ENCODE measurements at places on chromosomes 11 and 22.
A peak's percentile ranks its signal among the peaks of the same experiment; 100 is the strongest.

DNA sequence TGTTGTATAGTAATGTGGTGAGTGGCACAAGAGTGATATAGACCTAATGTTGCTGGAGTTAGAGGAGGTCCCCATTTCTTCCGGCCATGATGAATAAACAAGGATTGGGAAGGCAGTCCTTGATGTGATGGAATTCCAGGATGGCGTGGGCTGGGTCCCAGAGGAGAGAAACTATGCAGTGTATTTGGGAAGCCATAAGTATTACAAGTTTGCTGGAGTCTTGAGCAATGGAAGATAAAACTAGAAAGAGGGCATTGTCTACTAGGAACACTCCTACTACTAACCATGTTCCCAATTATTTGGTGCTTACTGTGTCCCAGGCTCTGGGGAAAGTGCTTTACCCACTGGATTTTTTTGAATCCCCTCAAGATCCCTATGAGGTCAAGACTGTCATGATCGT is 20.0 kb downstream of the LDLRAD3 start:
- DNase-seq = peak; percentile 82

GRCh38 chr22:37850801-37851200 is 1.6 kb downstream of the EIF3L start:
- no peak for DNase-seq

GRCh38 chr11:91978747-91979146 is 245.9 kb upstream of the FAT3 start:
- DNase-seq = no peak

GRCh38 chr11:111762981-111763643 is 3.1 kb downstream of the PPP2R1B start:
- DNase-seq = no peak

GRCh38 chr11:27118371-27118770 is 77.8 kb downstream of the BBOX1 start:
- no peak for DNase-seq

- no peak for DNase-seq
Observed at GRCh38 chr11:116192509-116193210, 580.1 kb downstream of the BUD13 start.

DNA sequence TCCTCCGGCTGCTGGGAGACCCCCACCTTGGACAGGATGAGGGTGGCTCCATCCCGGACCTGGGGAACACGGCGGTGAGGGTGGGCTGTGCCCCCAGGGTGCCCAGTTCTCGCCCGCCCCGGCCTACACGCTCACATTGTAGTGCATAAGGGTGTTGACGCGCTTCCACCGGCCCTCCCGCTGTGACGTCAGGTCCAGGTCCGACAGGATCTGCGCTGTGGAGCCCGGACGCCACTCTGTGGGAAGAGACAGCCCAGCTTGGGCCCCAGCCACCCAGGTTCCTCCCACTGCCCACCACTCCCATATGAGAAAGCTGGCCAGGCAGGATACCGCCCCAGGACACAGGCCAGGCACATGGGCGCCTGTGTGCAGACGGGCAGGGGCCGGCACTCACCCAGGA is 8.3 kb upstream of the MAPK11 start:
- no peak for DNase-seq

- no peak for DNase-seq
Observed at GRCh38 chr11:82775736-82776346, 42.2 kb upstream of the FAM181B start.

DNA sequence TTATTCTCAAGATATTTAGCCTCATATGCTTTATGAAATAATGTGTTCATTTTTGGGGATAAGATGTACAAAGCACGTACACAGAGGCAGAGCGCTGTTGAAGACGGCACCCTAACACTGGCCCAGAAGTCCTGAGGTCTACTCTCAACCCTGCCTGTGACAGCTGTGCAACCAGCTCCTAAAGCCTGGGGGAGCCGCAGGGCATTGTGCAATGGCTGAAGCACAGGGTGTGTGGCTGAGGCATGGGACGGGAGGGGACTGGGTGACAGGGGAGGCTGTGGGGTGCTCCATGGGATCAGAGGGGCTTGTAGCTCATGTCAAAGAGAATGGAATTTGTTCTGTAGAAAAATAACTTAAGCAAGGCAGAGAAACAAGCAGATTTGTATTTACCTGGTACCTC is 27.7 kb downstream of the FAM227A start:
- no peak for DNase-seq

- no peak for DNase-seq
Observed at GRCh38 chr22:33350491-33350890, 292.3 kb upstream of the SYN3 start.

DNA sequence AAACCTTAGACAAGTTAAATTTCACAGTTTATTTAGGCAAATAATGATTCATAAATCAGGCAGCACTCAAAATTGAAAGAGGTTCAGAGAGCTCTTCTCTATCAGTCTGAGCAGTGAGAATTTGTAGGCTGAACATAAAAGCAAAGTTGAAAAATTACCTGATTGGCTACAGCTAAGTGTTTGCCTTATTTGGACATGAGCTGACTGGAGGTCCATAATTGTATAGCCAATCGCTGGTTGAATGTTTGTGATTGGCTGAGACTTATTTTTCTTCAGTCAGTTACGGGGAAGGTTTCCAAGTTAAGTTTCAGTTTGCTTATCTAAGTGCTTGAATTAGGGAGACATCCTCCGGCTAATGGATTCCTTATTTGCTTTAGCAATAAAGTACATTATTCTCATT is 527.5 kb downstream of the CNTN5 start:
- no peak for DNase-seq

DNA sequence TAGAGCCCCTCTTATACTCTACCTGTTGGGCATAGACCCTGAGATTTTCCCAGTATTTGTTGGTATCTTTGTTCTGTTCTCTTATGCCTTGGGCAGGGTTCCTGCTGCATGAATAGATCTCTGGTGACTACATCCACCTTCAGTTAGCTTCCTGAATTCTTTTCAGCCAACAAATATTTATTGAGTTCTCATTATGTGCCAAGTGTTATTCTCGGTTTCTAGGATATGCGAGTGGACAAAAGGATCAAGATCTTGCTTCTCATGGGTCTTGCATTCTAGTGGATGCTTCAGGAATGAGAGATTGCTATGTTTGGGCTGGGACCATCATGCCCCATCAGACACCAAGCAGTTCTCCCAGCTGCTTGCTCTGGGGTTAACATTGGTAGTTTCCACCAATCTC is 340.0 kb downstream of the METTL15 start:
- DNase-seq = no peak

DNA sequence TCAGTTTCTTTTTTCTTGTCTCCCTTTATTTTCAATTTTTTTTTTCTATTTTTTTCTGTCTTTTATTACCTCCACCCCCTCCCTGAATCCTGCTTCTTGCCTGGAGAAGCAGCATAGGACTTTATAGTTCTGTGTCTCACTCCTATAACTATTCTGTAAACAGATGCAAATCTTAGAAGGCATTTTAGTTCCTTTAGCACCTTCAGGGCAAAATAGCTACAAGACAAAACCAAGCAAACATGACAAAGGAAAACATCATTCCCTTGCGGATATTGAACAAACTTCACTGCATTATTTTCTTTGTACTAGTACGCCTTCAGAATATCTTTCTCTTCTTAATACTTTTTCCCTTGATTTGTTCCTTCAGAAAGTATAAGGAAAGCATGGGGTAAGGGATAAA is 446.2 kb upstream of the CHORDC1 start:
- DNase-seq = no peak

GRCh38 chr11:116970485-116971292 is 127.5 kb downstream of the SIK3 start:
- DNase-seq = no peak

- DNase-seq = no peak
Observed at GRCh38 chr22:44399906-44400762, 87.4 kb upstream of the SHISAL1 start.

- no peak for DNase-seq
Observed at GRCh38 chr11:75492181-75492820, 33.4 kb downstream of the GDPD5 start.

- no peak for DNase-seq
Observed at GRCh38 chr11:44877571-44878497, 72.8 kb downstream of the TP53I11 start.

GRCh38 chr11:88315981-88316441 is 21.5 kb downstream of the CTSC start:
- DNase-seq = no peak

GRCh38 chr22:33335611-33336279 is 277.6 kb upstream of the SYN3 start:
- no peak for DNase-seq

DNA sequence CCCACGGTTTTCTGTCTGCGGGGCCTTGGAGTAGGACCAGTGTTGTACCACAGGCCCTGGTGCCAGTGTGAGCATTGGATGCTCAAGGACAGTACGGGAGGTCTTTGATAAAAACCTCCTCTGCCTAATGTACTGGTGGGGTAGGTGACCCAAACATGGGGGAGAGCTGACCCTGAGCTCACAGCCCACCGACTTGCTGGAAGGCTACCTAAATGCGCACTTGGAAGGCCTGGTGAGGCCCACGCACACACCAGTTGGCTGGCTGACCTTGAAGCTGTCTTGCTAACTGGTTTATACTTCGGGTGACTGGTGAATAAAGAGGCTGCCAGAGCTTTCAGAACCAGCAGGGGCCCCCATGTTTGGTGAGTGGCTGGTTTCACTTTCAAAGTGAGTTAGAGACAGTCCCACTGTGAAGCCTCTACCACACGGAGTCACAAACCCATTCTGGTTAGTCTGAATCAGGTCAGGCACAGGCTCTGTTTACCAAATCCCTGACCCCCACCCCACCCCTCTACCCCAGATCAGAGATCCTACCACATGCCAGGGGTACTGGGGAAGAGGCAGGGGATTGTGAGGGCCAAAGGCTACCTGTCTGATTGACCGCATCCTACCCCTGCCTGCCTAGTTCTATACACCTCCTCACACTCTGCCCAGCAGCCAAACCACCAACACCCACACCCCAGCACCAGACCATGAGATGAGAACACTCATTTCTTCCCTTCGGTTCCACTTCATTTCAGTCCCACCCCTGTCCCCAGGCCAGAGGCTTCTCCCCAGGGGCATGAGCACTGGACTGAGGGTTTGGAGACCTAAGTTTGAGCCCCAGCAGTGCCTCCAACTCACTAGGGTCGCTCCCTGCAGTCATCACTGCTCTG is 12.7 kb upstream of the IL2RB start:
- DNase-seq = no peak

DNA sequence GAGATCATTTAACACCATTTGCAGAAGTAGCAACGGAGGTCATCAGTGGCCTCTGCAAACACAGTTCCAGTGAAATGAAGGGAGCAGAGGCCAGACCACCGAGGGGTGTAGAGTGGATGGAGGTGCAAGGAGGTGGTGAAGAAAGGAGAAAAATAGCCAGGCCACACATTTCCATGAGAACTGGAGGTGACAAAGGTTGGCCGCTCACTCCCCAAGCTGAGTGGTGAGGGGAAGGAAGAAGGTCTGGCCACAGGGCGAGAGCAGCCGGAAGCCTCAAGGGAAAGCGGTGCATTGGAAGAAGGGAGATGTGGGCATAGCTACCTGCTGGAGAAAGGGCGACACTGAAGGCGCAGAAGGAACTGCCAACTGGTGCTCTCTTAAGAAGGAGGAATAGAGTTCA is 20.1 kb upstream of the TMPRSS4 start:
- DNase-seq = no peak

DNA sequence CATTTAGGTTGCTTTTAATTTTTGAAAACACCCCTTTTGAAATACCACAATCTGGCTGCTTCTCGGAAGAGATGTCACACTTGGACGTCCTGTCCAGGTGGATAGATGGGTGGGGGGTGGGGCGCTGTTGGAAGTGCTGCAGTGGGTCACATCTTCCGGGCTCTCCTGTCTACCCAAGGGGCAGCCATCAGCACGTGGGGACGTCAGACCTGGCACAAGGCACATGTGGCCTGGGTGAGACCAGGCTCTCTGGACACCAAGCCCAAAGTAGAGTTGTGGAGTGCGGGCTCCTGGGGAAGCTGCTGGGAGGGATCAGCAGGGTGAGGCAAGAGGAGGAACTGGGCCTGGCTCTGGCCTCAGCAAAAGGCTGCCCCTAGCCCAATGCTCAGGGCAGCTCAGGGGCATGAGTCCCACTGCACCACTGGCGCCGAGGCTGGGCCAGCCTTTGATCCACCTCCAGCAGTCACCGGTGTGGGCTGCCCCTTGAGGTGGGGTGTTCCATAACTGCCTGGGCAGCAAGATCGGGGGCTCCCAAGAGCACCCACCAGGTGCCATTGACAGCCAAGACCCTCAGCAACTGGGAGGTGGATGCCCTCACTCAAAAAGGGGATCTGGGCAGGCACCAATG is 68.6 kb upstream of the CCND1 start:
- no peak for DNase-seq

DNA sequence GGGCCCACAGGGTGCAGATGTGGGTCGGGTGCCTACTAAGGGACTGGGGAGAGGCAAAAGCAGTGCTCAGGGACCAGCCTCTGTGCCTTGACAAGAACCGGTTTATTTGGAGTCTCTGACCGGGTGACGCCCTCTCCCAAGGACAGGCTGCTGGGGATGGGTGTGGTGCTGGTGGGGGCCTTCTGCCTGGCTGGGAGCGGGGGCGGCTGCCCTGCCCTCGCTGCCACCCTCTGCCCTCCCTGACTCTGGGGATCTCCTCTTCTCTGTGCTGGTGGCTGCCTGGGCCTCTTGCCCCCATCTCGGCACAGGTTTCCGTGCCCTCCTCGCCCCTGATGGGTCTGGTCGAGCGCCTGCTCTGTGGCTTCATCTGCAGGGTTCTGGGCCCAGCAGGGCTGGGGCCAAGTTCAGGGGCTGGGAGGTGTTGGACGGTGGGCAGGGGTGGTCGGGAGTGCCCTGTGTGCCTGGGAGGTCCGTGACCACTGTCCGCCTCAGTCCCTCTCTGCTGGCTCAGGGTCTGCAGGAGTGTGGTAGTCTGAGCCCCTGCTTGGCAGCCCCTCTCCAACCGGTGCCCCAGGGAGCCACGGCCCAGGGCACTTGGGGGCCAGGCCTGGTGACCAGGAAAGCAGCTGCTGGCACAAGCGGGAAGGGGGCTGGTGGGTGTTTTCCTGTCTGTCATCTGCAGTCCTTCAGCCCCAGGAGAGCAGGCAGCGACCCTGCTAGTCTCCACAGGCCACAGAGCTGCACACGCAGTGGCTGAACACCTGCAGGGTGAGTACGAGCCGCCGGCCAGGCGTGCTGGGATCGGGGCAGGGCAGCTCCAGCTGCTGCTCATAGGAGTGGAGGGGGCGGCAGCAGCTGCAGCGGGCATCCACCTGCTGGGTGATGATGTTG is 23.5 kb downstream of the MUC6 start:
- DNase-seq = peak; percentile 30

GRCh38 chr22:39570226-39570625 is 327 bp upstream of the CACNA1I start:
- DNase-seq = no peak

DNA sequence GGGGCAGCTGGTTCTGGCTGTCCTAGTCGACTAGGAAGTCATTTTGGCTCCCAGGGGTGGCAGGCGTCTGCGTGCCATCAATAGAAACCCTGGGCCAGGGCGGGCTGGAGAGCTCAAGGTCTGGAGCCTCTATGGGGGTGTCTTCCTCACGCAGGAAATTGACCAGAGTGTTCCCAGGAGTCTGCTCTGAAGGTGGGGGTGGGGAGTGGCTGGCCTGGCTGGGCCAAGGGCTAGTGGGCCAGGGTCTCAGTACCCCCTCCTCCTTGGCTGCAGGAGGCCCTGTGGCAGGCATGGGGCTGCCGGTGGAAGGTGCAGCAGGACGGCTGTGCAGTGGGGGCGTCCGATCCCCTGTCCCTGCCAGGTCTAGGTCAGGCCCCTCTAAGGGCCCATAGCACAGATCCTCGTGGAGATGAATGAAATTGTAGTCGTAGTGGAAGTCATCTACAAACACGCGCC is 64.6 kb downstream of the ARFGAP3 start:
- no peak for DNase-seq

- no peak for DNase-seq
Observed at GRCh38 chr11:19187833-19188258, 13.9 kb downstream of the CSRP3 start.

- no peak for DNase-seq
Observed at GRCh38 chr11:794766-795633, 3.1 kb downstream of the SLC25A22 start.

All from skeletal muscle cell (primary cell).